NCI-H1048 (cell line): ENCODE measurements at places on chromosomes 1 and 21.

- DNase-seq, result peak; percentile 53
Observed at GRCh38 chr1:56256153-56257000, 323.0 kb downstream of the PLPP3 start.

GRCh38 chr1:200367841-200368534 lies 41.8 kb downstream of the ZNF281 start:
- DNase-seq, result no peak

- DNase-seq, result no peak
Observed at GRCh38 chr1:204782118-204782700, 88.5 kb upstream of the NFASC start.

GRCh38 chr1:6544831-6545230 lies 9.5 kb downstream of the NOL9 start:
- DNase-seq, result no peak

DNA sequence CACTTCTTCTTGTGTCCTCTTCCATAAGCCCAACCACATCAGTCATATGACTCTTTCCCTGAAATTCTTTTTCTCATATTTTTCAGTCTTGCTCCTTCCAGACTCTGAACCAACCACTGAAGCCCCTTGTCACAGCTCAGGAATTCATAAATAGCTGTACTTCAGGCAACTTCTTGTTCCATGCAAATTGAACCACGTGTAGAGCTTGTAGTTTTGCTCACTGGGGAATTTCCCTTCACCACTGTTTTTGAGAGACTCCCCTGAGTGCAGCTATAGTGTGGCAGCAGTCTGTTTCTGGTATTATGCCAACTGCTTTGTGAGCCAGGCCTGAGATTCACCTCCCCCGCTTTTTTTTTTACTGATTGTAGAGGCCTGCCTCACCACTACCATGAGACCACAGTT lies 150.3 kb upstream of the SPAG17 start:
- no peak for DNase-seq

GRCh38 chr1:26701266-26701994 lies 5.6 kb downstream of the ARID1A start:
- DNase-seq, result no peak

GRCh38 chr1:4072481-4073153 lies 172.5 kb upstream of the C1orf174 start:
- DNase-seq, result no peak
